Thoracic aorta (tissue), 2 donors: ENCODE measurements at places on chromosomes 6 and 20.

GRCh38 chr20:38211200-38212097, 46.4 kb upstream of the TGM2 start:
- DNase-seq = no peak

DNA sequence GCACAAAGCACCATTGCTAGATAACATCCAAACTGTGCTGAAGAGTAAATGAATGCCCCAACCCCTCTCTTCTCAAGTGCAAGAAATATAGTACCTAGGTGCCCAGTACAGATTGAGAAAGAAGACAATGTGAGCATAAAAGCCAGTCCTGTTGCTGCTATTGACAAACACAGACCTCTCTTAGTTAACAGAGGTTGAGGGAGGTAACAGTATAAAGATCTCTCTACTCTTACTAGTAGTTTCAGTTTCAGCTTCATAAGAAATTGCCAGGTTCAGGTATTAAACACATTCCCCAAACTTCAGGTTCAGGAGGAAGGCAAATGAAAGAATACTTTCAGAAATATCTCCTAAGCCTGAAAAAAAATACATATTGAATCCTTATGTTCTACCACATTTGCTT, 31.4 kb downstream of the TBC1D32 start:
- DNase-seq = no peak

- no peak for DNase-seq
These were observed 50.3 kb downstream of the PRR18 start for GRCh38 chr6:166257911-166258318.

DNA sequence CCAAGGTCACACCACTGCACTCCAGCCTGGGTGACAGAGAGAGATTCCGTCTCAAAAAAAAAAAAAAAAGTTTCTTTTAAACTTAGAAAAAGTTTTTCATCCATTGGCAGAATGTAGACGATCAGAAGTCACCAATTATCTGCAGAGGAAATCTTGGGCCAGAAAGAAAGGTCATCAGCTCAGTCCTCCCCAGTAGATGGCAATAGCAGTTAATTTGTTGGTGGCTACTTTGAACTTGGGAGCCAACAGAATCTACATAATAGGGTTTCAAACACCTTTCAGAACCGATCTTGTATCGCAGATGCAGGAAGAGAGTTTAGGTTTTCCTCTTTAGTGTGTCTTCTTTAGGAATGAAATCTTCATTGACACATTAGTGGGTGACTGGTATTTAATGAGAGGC, 41.7 kb downstream of the LBP start:
- no peak for DNase-seq

DNA sequence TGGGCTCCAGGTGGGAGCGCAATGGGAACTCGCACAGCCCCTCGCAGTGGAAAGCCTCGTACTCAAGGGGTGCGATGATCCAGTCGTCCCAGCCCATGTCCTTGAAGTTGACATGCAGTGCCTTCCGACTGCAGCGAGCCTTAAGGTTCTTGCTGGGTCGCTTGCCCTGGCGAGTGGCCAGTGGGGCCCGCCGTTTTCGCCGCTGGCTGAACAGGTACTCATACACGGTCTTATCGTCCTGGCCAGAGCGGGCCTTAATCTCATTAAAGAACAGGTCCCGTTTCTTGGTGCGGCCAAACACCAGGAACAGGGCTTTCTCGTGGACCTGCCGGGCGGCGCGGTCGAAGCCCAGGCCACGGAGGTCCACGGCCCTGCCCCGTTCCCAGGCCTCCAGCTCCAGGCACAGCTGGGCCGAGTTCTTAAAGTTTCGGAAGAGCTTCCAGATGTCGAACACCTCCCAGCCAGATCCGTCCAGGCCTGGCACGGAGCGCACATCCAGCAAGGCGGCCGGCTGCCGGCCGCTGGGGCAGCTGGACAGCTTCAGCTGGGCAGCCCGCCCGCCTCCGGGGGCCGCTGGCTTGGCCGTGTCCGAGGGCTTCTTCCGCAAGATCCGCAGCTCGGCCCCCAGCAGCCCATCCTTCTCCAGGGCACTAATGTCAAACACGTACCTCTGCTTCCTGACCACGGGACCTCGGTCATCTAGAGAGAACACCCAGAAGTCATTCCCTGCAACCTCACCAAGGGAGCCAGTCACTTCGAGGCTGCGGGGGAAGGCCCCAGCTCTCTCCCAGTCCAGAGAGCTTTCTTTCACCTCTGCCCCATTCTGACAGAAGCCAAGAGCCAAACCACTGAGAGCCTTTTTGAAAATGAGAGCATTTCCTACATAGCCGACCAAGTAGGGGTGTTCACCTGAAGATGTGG, 3.7 kb downstream of the GDF5 start:
- DNase-seq = no peak

GRCh38 chr6:152625213-152625612, 11.9 kb downstream of the SYNE1 start:
- DNase-seq = no peak

- no peak for DNase-seq
These were observed 63.0 kb upstream of the INSM1 start for GRCh38 chr20:20304942-20305341.

DNA sequence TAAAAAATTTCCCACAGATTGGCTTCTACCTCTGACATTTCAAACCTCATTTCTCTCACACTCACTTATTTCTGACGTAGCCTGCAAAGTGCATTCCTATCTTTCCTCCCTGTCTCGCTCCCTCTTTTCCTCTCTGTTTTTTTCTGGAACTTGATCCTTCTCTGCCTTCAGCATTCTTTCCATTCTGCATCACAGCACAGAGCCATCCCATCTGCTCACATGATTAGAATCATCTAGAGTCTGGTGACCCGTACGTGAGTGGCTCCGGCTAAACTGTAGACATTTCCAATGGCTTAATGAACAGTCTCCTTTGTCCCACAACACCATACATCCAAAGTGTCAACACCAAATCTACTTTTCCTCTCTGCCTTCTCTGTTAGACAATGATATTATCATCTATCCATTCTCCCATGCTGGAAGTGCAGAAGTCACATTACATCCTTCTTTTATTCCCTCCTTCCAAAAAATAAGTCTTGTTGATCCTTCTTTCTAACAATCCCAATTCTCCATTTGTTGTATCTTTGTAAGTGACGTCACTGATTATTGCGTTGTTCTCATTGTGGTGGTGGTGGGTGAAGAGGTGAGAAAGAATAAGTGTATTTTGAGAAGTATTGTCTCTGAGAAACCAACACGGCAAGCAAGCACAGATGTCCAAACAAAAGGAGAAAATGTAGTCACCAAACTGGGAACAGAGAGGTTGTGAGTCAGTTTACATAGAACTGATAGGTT, 41.6 kb downstream of the OPRM1 start:
- DNase-seq = no peak

- DNase-seq = no peak
These were observed 12.5 kb downstream of the TNXB start for GRCh38 chr6:32096394-32097258.

DNA sequence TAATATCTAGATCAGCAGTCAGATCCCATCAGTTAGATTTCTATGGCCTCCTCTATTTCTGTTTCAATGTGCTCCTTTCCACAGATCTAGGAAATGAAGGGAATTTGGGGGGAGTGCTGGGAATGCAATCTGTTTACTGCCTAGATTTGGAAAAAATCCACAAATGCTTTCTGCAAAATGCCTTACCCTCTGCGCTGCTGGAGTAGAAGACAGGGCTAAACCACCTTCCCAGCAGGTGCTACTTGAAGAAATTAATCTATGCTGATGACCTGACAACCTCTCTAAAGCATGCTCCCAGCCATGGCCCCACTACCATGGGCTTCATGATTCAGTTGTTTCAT, 46.2 kb downstream of the LY86 start:
- DNase-seq = no peak

- no peak for DNase-seq
These were observed 20.9 kb upstream of the SRF start for GRCh38 chr6:43150051-43150751.

DNA sequence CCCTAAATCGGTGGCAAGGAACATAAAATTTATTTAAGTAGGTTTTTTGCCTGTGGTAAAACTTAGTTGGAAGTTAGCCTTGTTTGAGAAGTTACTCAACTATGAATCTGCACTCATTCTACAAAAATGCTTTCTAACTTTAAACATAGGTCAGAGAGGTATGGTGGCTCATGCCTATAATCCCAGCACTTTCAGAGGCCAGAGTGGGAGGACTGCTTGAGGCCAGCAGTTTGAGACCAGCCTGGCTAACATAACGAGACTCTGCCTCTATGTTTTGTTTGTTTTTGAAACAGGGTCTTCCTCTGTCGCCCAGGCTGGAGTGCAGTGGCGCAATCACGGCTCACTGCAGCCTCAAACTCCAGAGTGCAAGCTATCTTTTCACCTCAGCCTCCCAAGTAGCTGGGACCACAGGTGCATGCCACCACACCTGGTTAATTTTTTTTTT, 16.2 kb downstream of the USP49 start:
- no peak for DNase-seq

GRCh38 chr6:4776493-4777393, 539 bp downstream of the CDYL start:
- no peak for DNase-seq

- no peak for DNase-seq
These were observed 38.2 kb upstream of the FRMD1 start for GRCh38 chr6:168116975-168117899.

DNA sequence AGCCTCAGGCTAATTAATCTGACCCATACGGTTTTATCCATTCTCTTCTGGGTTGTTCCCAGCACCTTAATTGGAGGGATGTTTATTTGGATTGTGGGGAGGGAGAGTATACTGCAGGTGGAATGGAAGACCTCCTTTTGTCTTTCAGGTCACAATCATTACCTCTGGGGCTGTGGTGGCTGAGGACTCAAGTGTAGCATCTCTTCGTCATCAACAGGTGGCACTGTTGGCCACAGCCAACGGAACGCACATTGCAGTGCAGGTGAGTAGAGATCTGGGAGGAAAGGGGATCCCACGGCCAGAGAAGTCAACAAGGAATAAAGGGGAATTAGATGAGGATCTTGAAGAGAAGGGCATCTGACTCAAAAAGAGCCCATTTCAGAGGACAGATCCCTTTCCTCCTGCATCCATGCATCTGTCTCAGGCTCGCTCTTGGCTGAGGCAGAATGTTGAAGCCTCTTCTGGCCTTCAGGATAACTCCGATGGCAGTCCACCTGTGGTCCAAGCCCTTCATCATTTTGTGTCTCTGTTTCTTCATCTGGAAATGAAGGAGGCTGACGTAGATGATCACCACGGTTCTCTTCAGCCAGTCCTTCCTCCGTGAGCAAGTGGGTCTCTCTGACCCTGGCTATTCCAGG, 3.2 kb upstream of the DEF6 start:
- no peak for DNase-seq

GRCh38 chr20:16385462-16385861, 187.8 kb downstream of the KIF16B start:
- DNase-seq = no peak

DNA sequence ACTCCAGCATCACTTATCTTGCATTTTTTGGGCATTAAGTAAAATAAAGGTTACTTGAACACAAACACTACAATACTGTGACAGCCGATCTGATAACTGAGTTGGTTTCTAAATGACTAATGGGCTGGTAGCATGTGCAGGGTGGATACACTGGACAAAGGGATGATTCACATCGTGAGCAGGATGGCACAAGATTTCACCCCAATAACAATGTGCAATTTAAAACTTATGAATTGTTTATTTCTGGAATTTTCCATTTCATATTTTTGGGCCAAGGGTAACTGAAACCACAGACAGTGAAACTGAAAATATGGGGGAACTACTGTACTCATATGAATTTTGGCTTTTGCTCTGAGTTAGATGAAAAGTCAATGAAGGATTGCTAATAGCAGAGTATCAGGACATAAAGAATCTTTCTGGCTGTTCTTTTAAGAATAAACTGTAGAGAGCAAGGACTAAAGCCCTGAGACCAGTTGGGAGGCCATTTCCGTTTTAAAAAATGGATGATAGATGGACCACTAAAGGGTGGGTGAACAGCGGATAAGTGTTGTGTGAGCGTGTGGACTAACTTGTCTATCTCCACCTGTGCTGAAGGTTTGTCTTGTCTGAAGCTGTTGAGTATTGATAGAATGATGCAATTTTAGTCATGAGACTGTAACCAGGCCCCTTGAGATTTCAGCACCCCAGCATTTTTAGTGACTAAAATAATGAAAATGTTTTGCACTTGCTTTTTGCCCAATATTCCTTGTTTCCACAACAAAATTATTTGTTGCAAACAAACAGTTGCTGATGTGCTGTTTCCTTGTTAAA, 8.2 kb downstream of the SPINT3 start:
- no peak for DNase-seq

GRCh38 chr6:40796260-40797221, 209.4 kb upstream of the LRFN2 start:
- DNase-seq = no peak

DNA sequence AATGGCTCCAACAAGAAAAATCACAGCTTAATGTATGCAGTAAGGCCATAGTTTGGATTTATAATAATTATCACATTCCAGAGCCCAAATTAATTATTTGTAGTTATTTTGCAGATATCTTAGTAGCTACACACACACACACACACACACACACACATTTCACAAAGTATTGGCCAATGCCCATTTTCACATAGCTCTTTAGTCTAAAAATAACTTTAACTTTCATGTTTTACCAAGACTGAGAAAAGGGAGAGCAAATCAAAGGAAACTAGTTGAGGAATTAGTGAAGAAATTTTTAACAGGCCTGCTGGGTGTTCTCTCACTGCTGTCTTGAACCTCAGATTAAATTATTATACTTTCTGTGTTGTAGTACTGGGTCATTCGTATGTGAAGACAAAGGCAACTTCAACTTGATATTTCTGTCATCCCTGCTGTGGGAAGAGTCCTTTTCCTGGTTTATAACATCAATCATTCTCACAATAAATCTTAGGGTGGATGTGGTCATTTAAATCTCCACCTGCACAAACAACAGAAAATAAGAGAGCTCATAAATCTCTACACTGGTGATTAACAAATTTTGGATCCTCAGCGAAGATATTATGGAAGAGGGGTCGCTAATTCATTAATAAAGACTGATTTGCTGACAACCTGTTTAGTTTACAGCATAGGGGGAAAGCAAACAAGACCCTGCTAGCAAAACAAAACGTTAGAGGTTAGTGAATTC, 1.6 kb upstream of the TCF21 start:
- DNase-seq = no peak

DNA sequence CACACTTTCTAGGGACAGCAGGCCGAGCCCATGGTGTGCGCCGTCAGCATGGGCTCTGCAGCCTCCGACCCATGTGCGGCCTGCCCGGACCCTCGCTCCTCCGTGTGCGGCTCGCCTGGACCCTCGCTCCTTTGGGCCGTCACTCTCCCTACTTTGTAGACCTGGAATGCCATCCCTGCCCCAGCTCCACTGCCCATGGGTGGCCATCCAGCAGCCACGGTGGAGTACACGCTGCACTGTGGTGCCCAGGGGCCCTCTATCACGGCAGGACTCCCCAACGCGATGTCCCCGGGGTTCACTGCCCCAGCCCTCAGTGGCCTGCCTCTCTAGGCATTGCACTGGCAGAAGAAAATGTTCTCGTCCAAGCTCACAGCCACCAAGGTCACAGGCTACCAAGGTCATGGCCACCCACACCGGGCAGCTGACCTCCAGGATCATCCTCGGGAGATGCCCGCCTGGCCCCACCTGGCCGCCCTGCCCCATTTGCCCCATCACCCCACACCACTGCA, 24.1 kb upstream of the MRGBP start:
- DNase-seq = no peak
